ENCODE measurements at places on chromosomes 1 and 21. TPM values are rescaled to one million over a fixed set of nuclear protein-coding genes. Genes with fewer than 3 reads are reported as not detected.

Gene KCNJ6
- total RNA-seq, result 2.8 TPM

Gene TCP10L
- total RNA-seq, result 0.90 TPM

Gene HTR6
- total RNA-seq, result 0.22 TPM

Gene MARK1
- total RNA-seq, result 0.07 TPM

Gene OR2L8
- not detected for total RNA-seq

Gene PPIH
- 62.7 TPM for total RNA-seq

Gene PDC
- not detected for total RNA-seq

Gene C1orf226
- total RNA-seq, result 0.96 TPM

Gene TMEM240
- 0.52 TPM for total RNA-seq

Gene CFH
- total RNA-seq, result 3.8 TPM

Gene C4BPA
- 0.55 TPM for total RNA-seq

Gene H3-3A
- total RNA-seq, result 421 TPM

Gene OR6K3
- total RNA-seq, result not detected

Gene WDR64
- total RNA-seq, result not detected

Gene BNIPL
- 0.11 TPM for total RNA-seq

Gene ICOSLG
- total RNA-seq, result 2.2 TPM

Gene CASQ2
- not detected for total RNA-seq

Gene ESPN
- total RNA-seq, result 0.32 TPM

Gene PRMT6
- not detected for total RNA-seq

Gene LCE1D
- total RNA-seq, result not detected

Gene TFAP2E
- 0.55 TPM for total RNA-seq

Gene AQP10
- total RNA-seq, result not detected

Gene TMEM82
- not detected for total RNA-seq

Gene TMPRSS15
- not detected for total RNA-seq

Gene INTS3
- 20.4 TPM for total RNA-seq

Gene RNPC3
- total RNA-seq, result 5.9 TPM

Gene PLCH2
- 0.19 TPM for total RNA-seq

Gene TFF3
- not detected for total RNA-seq

Gene GFI1
- total RNA-seq, result 0.23 TPM

Gene AKNAD1
- 1.8 TPM for total RNA-seq

Gene ZBED6
- total RNA-seq, result 3.3 TPM

Gene USP33
- 18.9 TPM for total RNA-seq

Gene SLC25A24
- 12.5 TPM for total RNA-seq

Gene TMEM52
- total RNA-seq, result 0.39 TPM

Gene SPRR4
- not detected for total RNA-seq

Gene CCDC17
- total RNA-seq, result 0.37 TPM

Gene MYOM3
- total RNA-seq, result 5.8 TPM

Gene E2F2
- 2.9 TPM for total RNA-seq

Gene CFHR5
- not detected for total RNA-seq

Gene LAMC2
- 21.0 TPM for total RNA-seq

Gene ASPM
- 22.7 TPM for total RNA-seq
